ENCODE measurements at places on chromosomes 16 and 17. TPM values are rescaled to one million over a fixed set of nuclear protein-coding genes. Genes with fewer than 3 reads are reported as not detected.

GRCh38 chr17:40451420-40451819 is 8.2 kb downstream of the IGFBP4 start:
- no peaks in the 10 kb centered on the region for H3K36me3 ChIP-seq
- no peaks in the 10 kb centered on the region for H3K27me3 ChIP-seq
- no peak overlapping the region for H3K4me3 ChIP-seq
- H3K4me1 ChIP-seq = peaks cover 15% of the 10 kb centered on the region
- H3K27ac ChIP-seq = no peak overlapping the region

Gene GNG13
- total RNA-seq = not detected

Gene STX8
- total RNA-seq = 48.9 TPM

DNA sequence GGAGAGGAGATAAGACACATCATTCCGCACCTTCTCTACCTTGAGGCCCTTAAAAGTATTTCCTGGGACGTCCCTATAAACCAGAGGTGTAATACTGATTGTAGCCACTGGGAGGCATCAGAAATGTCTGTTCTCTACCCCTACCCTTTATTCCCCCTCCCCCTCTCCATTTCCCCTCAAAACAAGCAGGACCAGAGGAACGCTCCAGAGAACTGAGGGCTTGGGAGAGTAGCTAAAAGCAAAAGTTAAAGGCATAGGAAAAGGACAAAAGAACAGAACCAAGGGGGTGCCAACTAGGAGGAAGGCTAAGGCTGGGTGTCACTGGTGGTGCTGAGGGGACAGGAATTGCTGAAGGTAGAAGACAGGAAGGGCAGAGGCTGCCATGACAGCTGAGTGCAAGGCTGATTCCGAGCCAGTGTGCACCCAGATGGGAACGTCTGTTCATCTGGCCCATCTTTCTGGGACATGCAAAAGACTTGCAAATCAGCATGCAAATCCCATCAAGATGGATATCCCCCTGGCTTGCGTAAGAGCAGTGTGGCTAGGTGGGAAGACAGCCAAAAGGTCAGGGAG is 6.7 kb downstream of the CAMTA2 start:
- H3K4me1 ChIP-seq = peaks cover 3% of the 10 kb centered on the region
- H3K27ac ChIP-seq = no peak overlapping the region
- no peak overlapping the region for H3K4me3 ChIP-seq
- DNase-seq = peak; percentile 69
- H3K36me3 ChIP-seq = peaks cover 17% of the 10 kb centered on the region

- no peak overlapping the region for H3K27ac ChIP-seq
- peaks cover 95% of the 10 kb centered on the region for H3K36me3 ChIP-seq
- H3K4me1 ChIP-seq = no peaks in the 10 kb centered on the region
- no peak overlapping the region for H3K4me3 ChIP-seq
- DNase-seq = no peak
- no peaks in the 10 kb centered on the region for H3K27me3 ChIP-seq
Measured at GRCh38 chr16:58536278-58536677, 21.0 kb downstream of the SETD6 start.

DNA sequence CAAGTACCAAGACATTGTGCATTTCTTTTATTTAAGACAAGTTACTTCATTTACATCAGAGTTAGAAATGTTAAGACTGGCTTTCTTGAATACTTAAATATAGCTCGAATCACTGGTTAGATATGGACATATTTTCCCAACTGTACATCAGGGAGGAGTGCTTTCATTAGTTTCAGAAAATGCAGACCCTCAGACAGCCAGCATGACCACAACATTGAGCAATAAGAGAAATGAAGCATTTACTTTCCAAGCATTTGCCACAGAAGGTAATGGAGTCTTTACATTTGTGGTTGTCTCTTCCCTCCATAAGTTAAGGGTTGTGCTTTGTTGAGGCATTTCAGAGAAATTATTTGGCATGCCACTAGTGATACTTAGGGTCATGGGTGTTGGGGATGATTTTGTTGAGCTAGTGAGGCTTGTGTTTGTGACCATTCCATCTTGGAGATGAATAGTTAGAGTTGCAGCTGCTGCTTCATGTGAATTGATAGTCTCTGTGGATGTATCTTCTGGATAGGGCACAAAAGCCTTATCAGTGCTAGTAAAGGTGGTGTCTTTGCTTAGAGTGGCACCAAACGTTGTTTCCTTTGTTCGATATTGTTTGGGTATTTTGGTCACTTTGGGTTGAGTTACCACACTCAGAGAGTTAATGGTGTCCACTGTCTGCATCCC is 2.1 kb downstream of the OMG start:
- no peak for DNase-seq
- no peaks in the 10 kb centered on the region for H3K27me3 ChIP-seq
- no peaks in the 10 kb centered on the region for H3K36me3 ChIP-seq
- no peak overlapping the region for H3K4me3 ChIP-seq

DNA sequence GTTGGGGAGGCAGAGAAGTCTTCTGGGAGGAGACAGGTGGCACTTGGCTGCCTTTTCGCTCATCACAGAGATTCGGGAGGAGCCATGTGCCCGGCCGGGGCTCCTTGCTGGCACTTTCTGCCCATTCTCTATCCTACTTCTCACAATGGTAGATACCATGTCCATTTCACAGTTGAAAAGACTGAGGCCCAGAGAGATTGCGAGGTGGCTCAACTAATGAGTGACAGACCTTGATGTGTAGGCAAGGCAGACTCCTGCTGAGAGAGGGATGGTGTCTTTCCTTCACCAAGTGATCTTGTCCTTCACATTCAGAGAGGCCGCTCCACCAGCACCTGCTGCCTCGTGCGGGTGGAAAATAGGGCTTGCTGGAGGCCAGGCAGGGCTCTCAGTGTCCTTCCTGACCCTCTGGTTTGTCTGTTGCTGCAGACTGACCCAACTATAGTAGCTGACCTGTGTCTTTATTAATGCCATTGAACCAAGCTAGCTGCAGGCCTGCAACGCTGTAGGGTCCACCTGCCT is 42.1 kb downstream of the MPRIP start:
- peaks cover 55% of the 10 kb centered on the region for H3K36me3 ChIP-seq
- H3K27ac ChIP-seq = no peak overlapping the region
- no peaks in the 10 kb centered on the region for H3K4me1 ChIP-seq
- H3K4me3 ChIP-seq = no peak overlapping the region
- no peaks in the 10 kb centered on the region for H3K27me3 ChIP-seq

- H3K27me3 ChIP-seq = peaks cover 4% of the 10 kb centered on the region
- H3K36me3 ChIP-seq = no peaks in the 10 kb centered on the region
- no peak for DNase-seq
- no peak overlapping the region for H3K27ac ChIP-seq
- H3K4me1 ChIP-seq = peaks cover 3% of the 10 kb centered on the region
- H3K4me3 ChIP-seq = no peak overlapping the region
Measured at GRCh38 chr16:70679671-70680494, 6.0 kb downstream of the MTSS2 start.

DNA sequence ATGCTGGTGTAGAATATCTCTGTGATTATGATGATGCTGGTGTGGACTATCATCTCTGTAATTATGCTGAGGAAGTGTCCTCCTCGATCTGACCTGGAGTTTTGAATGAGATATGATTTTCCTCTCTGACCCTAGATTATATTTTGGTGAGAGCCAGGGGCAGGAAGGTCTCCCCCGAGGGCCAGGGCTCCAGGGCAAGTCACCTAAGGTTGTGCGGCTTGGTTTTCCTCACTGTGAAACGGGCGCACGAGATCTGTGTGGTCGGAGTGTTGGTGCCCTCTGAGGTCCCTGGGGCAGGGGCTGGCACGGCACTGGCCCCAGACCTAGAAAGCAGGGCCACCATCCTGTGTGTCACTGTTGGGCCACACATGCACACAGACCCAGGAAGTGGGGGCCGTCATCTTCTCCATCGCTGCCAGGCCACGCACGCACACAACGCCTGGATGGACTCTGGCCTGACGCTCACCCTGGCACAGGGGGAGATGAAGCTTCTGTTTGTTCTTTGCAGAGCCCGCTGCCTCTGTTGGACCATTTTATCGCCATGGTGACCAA is 67.7 kb upstream of the ZNF469 start:
- no peak overlapping the region for H3K27ac ChIP-seq
- H3K4me3 ChIP-seq = no peak overlapping the region
- no peaks in the 10 kb centered on the region for H3K36me3 ChIP-seq
- no peaks in the 10 kb centered on the region for H3K27me3 ChIP-seq
- DNase-seq = no peak
- no peaks in the 10 kb centered on the region for H3K4me1 ChIP-seq

- no peak overlapping the region for H3K27ac ChIP-seq
- no peak overlapping the region for H3K4me3 ChIP-seq
- H3K36me3 ChIP-seq = no peaks in the 10 kb centered on the region
- DNase-seq = no peak
Measured at GRCh38 chr16:65697521-65697920, 575.7 kb upstream of the CDH11 start.

GRCh38 chr16:47700857-47701587 is 239.9 kb downstream of the PHKB start:
- H3K4me3 ChIP-seq = no peak overlapping the region
- H3K36me3 ChIP-seq = peaks cover 9% of the 10 kb centered on the region
- no peaks in the 10 kb centered on the region for H3K27me3 ChIP-seq
- H3K27ac ChIP-seq = no peak overlapping the region
- H3K4me1 ChIP-seq = no peaks in the 10 kb centered on the region

DNA sequence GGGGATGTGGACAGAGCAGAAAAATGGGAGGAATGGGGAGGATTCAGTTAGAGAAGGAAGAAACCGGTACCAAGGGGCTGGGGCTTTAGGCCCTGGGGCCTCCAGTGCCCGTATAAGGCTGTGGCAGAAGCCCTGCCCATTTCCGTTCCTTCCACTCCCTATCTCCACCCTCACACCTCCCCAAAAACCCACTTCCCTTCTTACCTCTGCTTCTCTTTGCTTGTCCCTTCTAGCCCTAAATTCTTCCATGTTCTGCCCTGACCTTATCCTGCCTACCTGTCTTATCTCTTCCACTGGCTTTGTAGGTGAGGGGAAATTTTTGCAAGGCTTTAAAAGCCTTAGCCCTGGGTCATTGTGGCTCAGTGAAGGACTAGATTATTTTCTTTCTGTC is 4.1 kb downstream of the RNF167 start:
- peaks cover 51% of the 10 kb centered on the region for H3K4me1 ChIP-seq
- peak; percentile 55 for DNase-seq
- H3K4me3 ChIP-seq = peak overlapping the region; percentile 56
- peak overlapping the region; percentile 89 for H3K27ac ChIP-seq

- H3K4me3 ChIP-seq = no peak overlapping the region
- no peaks in the 10 kb centered on the region for H3K36me3 ChIP-seq
- no peaks in the 10 kb centered on the region for H3K27me3 ChIP-seq
- DNase-seq = no peak
- no peaks in the 10 kb centered on the region for H3K4me1 ChIP-seq
Measured at GRCh38 chr16:47082099-47082865, 61.5 kb downstream of the NETO2 start.

DNA sequence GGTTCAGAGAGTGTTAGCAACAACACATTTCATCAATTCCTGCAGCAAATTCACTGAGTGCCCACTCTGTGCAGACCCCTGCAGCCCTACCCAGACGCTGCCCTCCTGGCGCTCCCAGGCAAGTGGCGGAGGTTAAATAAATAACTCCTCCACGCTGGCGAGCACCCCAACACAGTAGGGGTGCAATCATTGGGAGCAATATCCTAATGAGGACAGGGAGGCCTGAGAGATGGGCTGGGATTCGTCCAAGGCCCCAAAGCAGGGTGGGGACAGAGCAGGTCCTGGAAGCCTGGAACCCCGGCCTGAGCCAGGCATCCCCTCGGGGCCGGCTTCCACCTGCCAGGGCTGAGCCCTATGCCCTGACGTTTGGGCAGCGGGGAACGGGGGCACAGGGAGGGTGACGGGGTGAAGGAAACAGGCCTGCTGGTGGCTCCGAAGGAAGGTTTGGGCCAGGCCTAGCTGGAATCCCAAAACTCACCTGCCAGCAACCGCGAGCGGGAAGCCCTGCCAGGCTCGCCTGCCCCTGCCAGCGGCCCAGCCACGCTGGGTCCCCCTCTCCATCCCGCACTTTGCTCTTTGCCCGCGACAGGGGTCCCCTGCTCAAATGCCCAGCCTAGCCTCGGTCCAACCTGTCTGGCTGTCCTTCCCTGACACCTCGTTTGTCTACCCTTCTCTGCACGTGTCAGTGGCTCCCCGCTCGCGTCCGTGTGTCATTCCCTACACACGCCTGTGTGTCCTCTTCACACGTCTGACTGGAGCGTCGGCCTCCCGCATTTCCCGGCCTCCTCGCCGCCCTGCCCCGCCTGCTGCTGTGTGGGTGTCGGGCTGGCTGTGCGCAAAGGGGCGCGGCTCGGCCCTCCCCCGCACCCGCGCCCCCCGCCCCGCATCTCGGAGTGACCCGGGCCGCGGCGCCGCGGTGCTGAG is 721 bp upstream of the BEAN1 start:
- H3K4me1 ChIP-seq = no peaks in the 10 kb centered on the region
- H3K4me3 ChIP-seq = no peak overlapping the region
- peaks cover 4% of the 10 kb centered on the region for H3K27me3 ChIP-seq
- DNase-seq = no peak
- no peaks in the 10 kb centered on the region for H3K36me3 ChIP-seq
- H3K27ac ChIP-seq = no peak overlapping the region

Gene SPNS2
- total RNA-seq = not detected

Gene FOXF1
- not detected for total RNA-seq

- H3K4me1 ChIP-seq = no peaks in the 10 kb centered on the region
- no peak overlapping the region for H3K4me3 ChIP-seq
- H3K36me3 ChIP-seq = no peaks in the 10 kb centered on the region
- DNase-seq = no peak
Measured at GRCh38 chr16:47881574-47881973, 274.2 kb downstream of the ABCC12 start.

DNA sequence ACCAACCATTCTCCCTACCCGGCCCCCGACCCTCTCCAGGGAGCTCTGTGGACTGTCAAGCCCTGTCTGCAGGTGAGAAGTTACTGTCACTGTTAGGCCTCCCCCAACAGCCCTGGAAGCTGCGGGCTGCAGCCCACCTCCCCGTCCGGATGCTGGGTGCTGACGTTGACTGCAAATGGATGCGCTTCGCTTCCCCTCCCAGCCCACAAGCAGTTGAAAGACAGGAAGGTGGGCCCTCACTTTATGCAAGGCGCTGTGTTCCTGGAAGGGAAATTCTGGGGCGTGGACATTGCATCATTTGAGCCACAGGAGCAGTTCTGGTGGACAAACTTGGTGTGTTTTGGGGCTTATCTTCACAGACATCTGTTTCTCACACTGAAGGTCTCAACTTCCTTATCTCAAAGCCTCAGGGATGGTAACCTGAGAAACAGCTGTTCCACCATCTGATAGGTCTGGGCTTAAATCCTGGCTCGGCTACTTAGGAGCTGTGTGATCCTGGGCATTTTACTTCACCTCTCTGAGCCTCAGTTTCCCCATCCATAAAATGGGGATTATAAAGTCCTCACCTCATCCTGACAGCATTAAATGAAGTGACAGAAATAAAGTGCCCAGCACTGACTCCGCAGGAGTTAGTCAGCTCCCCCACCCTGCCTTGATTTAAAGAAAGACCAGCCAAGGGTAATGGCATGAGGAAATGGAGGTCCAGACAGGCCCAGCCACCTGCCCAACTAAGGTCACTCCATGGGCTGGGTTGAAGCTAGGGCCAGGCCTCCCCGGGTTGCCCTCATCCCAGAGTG is 4.6 kb upstream of the DRC7 start:
- peak; percentile 69 for DNase-seq
- peak overlapping the region; percentile 56 for H3K27ac ChIP-seq
- H3K4me1 ChIP-seq = peaks cover 12% of the 10 kb centered on the region
- no peak overlapping the region for H3K4me3 ChIP-seq

All from naive thymus-derived CD4-positive, alpha-beta T cell (primary cell).